ENCODE measurements at places on chromosomes 11 and 22. TPM values are rescaled to one million over a fixed set of nuclear protein-coding genes. Genes with fewer than 3 reads are reported as not detected.

The RAG2 gene
- not detected for total RNA-seq

The FXYD2 gene
- total RNA-seq = 0.33 TPM

The AGBL2 gene
- total RNA-seq = 2.1 TPM

The TRIM49 gene
- not detected for total RNA-seq

The SLC35E4 gene
- 10.1 TPM for total RNA-seq

The SSTR3 gene
- total RNA-seq = not detected

The SLC43A1 gene
- total RNA-seq = 19.8 TPM

The DCDC1 gene
- 0.17 TPM for total RNA-seq

The VSIG10L2 gene
- total RNA-seq = not detected

The ENDOD1 gene
- 33.4 TPM for total RNA-seq

The OR8G5 gene
- not detected for total RNA-seq

The SH3BP1 gene
- total RNA-seq = 6.2 TPM

The TMPRSS4 gene
- total RNA-seq = not detected

The ATF4 gene
- total RNA-seq = 646 TPM

The FBLN1 gene
- 209 TPM for total RNA-seq

The ART1 gene
- total RNA-seq = not detected

The SCUBE1 gene
- total RNA-seq = 0.51 TPM
